ENCODE measurements at places on chromosomes 7 and 10.

DNA sequence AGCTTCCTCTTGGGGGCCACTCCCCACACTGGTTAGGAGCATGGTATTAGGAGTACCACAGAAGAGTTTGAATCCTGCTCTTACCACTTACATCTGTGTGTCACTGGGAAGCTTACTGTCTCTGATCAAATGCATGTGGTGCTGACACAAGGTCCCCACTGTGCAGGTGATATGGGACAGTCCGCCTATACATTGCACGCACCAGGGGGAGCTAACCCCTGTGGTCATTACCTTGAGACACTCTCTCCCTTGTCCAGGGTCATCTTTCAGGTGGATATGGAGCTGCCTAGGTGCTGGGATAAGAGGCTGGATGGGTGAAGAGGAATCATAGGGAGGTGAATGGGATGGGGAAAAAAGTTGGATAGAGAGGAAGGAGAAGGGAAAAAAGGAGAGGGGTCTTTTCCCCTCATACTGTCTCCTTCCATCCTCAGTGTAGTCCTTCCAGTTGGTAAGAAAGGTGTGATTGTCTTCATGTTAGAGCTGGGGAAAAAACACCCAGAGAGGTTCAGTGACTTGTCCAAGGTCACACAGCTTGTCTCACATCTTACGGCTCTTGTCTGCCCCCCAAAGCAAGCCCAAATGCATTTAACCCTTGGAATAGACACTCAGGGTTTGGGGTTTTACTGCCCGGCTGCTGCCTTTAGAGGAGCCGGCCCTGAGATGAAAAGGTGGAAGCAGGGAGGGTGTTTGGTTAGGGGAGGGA is 125.9 kb downstream of the CDH23 start:
- DNase-seq, result no peak

- DNase-seq, result no peak
These were observed 56.5 kb upstream of the EFCAB10 start for GRCh38 chr7:105637755-105638154.

- peak; percentile 26 for DNase-seq
These were observed 1.8 kb upstream of the PFKFB3 start for GRCh38 chr10:6200734-6201515.

DNA sequence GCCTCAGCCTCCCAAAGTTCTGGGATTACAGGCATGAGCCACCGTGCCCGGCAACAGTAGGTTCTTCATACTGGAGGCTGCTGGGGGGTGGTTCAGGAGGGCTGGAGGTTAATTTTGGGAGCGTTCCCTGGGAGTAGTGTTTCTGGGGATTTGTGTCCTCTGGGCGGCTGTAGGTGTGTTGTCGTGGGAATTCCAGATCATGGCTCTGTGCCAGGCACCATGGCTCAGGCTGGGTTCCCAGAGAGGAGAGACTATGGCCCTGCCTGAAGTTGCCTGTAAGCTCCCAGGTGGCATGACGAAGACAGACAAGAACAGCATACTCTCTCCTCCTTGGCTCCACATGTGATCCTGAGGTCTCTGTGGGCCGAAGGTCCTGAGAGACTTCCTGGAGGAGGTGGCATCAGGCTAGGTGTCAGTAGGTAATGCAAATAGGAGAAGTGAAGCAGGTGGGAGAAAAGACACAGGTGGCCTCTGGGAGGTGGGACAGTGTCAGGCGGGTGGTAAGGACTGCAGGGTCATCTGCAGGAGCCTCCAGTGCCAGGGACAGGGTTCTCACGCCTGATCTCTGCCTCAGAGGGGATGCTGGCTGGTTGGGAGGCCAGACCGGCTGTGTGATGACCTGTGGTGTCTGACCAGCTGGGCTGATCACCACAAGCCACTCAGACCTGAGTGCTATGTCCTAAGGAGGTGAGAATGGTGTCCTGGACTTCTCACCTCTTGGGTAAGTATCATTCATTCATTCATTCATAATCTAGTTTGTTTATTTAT is 18.7 kb downstream of the CLIP2 start:
- DNase-seq, result no peak

DNA sequence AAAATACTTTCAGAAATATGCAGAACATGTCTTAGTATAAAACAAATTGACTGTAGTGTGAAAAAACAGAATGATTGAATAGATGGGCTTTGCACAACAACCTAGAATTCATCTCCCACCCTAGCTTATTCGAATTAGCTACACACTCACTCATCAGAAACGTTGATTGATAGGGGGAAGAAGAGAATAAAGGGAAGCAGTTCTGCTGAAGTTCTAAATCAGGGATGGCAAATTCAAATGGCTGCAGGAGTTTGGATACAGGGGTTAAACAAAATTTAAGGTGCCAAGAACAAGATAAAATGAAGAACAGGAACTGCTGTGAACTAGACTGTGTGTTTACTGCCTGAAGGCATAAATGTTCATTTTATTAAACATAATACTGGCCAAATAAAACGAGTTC is 9.0 kb downstream of the CD36 start:
- DNase-seq, result no peak

DNA sequence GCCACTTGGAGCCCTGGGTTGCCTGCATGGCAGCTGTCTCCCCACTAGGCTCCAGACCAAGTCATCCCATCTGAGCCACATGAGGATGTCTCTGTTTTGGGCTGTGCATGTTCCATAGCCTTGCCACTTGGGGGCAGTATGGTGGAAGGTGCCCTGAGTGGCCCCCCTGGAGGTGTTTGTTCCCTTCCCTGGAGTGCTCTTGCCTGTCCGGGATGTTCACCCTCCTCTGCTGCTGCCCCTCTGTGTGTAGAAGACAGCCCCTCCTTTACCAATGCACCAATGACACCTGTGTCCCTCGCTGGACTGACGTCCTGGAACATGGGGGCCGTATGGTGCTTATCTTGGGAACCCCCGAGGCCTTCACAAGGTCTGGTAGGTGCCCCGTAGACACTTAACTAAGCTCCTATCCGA is 100.2 kb downstream of the ACTR3B start:
- peak; percentile 20 for DNase-seq

DNA sequence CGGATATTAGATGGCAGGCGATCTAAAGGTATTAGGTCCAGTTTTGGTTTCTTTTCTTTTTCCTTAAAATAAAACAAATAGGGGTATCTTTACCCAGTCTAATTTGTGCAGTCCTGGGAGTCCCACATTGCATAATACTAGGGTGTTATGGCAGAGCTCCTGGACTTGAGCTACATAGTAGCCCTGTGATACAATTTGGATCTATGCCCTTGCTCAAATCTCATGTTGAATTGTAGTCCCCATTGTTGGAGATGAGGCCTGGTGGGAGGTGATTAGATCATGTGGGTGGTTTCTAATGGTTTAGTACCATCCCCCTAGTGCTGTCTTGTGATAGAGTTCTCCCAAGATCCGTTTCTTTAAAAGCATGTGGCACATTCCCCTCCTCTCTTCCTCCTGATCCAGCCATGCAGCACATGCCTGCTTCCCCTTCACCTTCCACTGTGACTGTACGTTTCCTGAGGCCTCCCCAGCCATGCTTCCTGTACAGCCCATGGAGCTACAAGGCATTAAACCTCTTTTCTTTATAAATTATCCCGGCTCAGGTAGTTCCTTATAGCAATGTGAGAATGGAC is 141.9 kb downstream of the RPS24 start:
- no peak for DNase-seq
